ENCODE measurements at places on chromosomes 2 and 18.
A peak's percentile ranks its signal among the peaks of the same experiment; 100 is the strongest.

- no peak for DNase-seq
Observed at GRCh38 chr2:220221992-220222391, 594.6 kb downstream of the SLC4A3 start.

DNA sequence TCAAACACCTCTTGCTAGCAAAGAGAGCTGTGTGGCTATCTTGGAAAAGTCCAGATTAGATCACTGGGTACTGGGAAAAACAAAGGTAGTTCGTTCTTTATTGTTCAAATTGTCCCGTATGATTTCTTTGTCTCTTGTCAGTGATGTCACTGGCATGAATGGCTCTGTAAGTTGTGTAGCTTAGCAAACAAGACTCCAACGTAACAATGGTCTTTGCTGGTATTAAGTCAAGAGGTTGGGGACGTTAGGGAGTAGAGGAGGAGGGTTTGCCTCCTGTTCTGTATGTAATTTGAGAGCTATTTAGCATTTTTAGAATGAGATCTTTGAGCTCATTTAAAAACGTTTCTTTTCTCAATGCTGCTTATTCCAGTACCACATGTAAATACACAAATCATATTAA lies 216.5 kb upstream of the SP5 start:
- peak; percentile 65 for DNase-seq

DNA sequence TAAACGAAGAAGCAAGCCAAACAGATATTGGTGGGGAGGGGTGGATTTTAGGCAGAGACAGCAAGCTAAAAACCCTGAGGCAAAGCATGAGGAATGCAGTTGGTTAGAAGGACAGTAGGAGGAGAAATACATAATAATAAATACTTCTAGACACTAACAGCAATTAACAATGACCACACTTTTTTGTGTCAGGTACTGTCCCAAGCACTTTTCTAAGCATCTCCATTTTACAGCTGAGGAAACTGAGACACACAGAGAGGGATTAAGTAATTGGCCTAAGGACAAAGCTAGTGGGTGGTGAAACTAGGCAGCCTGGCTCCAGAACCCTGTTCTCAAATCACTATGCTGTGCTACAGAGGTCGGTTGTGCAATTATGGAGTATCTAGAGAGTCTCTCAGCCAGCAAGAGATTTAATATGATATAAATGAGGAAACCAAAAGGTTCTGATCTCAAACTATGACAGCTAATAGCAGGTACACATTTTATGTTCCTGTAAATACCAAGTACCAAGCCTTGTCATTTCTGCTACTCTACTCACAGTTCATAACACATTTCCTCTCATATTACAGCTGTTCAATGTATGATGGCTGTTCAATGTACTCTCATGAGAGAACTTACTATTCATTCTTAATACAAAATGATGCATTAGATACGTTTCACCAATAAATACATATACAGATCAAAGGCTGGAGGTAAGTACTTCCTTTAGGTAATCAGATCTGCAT lies 5.3 kb downstream of the MAP4K3 start:
- DNase-seq: no peak

DNA sequence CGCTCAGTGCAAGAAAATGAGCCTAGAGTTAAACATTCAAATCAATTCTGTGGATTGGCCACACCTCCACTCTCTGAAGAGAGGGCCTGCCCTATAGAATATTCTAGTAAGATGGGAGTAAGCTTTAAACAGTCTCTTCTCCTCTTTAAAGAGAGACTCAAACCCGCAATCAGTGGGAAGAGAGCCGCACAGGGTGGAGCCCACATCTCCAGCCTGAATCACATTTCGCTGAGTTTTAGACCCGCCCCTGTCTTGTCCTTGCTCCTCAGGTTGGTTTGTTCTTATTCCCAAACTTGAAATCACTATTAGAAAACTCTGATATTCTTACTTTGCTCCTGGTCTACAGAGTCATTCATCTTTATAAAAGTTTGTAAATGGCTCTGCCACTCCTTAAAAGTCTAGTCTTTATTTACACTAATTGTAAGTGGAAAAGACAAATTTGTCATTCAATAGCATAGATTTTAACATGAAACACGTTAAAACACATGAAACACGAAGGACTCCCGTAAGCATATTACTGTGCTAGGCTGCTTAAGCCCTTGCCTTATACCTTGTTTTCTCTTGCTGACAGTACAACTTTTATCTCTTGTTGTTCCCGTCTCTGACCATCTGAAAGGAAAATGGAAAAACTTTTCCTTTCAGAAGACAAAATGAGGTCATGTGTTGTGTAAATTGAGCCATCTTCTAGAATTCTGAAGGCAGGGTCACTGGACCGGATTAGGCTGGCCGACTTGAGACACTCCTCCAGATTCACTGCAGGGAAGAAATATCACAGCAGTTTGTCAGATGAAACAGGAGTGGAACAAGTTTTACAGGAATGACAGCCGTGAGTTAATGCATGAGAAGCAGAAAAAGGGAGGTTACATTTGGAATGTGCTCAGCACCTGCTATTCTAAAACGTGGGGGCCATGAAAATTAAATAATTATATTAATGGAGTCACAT lies 5.6 kb downstream of the DSC1 start:
- no peak for DNase-seq

DNA sequence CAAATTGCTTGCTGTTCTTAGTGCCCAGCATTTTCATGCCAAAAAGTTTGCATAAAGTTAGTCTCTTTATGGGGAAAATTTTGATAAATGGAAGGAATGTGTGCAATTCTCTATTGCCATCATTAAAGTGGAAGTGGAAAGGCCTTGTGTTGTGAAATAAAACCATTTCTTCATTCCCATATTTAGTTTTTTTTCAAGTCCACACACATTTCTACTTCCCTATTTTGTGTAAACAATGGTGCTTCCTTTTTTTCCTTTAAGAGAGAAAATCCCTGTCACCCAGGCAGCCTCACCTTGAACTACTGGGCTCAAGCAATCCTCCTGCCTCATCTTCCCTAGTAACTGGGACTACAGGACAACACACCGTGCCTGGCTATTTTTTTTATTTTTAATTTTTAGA lies 42.3 kb upstream of the NCOA1 start:
- no peak for DNase-seq

- no peak for DNase-seq
Observed at GRCh38 chr2:165003443-165004130, 48.3 kb upstream of the SLC38A11 start.

DNA sequence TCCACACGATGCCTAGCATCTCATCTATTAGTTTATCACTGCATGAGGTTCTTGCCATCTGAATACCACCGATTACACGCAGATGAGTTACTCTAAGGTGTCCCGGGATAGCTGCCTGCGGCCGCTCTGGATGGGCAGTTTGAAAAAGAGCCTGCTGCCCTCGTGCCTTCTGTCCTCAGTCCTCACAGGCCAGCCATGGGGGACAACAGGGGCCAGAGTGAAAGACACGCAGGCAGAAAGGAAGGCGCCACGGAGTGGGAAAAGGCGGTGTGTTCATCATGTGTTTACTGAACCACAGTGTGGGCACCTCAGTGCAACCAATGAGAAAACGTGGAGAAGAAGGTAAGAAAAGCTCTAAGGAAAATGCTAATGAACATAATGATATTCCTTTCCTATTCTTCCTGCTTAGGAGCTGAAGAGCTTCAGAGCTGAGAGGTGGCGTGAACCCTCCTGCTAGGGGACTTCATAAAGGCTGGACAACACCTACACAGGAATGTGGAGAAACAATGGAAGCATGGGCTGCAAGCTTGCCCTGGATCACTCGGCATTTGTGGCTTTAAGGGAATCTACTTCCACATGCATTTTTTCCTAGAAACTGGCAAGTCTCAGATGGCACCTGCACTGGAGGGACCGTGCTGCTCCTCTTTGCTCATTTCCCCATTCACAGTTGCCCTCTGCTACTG lies 50.9 kb downstream of the CABYR start:
- DNase-seq: no peak

- DNase-seq: no peak
Observed at GRCh38 chr2:2797797-2798196, 466.7 kb upstream of the MYT1L start.

- DNase-seq: no peak
Observed at GRCh38 chr2:178219247-178219646, 24.9 kb downstream of the OSBPL6 start.

- no peak for DNase-seq
Observed at GRCh38 chr2:230589497-230590015, 123.1 kb upstream of the CAB39 start.

- no peak for DNase-seq
Observed at GRCh38 chr2:31294196-31294595, 60.2 kb downstream of the EHD3 start.

DNA sequence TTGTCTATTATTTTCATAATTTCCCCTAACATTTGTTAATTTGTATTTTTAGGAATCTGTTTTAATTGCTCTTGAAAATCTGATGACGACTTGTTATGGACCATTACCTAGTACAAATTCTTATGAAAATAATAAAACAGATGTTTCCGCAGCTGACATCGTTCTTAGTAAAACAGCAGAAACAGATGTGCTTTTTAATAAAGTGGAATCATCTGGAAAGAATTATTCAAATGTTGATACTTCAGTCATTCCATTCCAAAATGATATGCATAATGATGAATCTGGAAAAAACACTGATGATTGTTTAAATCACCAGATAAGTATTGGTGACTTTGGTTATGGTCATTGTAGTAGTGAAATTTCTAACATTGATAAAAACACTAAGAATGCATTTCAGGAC lies 69.9 kb downstream of the PMS1 start:
- DNase-seq: no peak

GRCh38 chr18:29184654-29185053 lies 1007.7 kb upstream of the CDH2 start:
- DNase-seq: no peak

DNA sequence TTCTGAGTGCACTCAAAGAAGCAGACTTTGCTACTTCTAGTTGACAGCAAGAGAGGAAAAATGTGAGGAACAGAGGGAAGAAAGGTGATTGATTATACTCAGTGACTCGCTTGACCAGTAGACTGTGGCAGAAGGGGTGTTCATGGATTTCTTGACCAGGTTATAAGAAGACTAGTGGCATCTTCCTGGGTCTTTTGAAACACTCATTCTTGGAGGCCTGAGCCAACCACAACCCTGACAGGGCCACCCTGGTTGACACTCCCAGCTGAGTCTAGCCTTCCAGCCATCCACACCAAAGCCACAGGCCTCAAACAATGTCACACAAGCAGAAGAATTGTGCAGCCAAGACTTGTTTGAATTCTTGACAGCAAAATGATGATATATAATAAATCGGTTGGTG lies 366.3 kb downstream of the SS18 start:
- no peak for DNase-seq

DNA sequence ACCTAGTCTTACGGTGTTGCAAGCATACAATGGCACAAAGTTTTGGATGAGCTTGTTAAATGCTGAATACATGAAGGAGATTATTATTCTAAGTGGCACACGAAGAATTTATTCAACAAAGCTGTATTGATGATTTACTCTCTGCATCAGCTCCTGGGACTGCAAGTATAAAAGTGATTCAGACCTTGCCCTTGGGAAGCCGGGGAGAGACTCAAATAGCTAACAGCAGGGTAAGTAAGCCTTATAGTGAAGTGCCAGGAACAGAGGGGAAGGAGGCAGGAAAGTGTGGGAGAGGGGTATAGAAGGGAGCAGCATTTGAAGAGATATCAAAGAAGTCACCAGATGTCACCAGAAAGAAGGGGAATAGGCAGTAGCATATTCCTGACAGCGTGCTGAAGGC lies 115.4 kb downstream of the MCFD2 start:
- no peak for DNase-seq

- DNase-seq: no peak
Observed at GRCh38 chr2:195579776-195580555, 77.1 kb upstream of the SLC39A10 start.

- no peak for DNase-seq
Observed at GRCh38 chr2:228827056-228827700, 443.9 kb downstream of the PID1 start.

GRCh38 chr2:65129286-65129825 lies 550 bp downstream of the RAB1A start:
- DNase-seq: no peak

- DNase-seq: peak; percentile 97
Observed at GRCh38 chr2:5409898-5410381, 282.2 kb upstream of the SOX11 start.

GRCh38 chr18:77114415-77115191 lies 18.0 kb downstream of the MBP start:
- DNase-seq: no peak

GRCh38 chr2:164760179-164760578 lies 81.4 kb downstream of the COBLL1 start:
- DNase-seq: no peak

All from NCI-H345 (cell line).